Right cardiac atrium (tissue), 5 donors: ENCODE measurements at places on chromosomes 7 and 10.
A peak's percentile ranks its signal among the peaks of the same experiment; 100 is the strongest.

DNA sequence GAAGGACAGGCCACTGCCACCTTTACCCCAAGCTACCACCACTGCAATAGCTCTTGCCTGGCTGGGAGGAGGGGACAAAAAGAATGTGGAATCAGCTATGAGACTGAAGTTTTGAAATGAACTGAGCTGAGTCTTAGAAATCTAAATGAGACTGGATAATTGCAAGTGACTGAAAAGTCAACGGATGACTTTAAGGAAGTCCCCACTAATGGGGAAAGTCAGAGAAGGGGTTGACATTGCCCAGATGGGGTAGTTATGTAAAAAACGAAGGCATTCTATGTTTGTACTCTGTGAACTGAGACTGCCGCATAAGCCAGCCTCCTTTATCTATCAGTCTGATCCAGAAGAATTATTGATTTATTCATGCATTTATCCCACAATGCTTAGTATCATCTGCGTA, 67.2 kb downstream of the RBM20 start:
- DNase-seq = no peak

DNA sequence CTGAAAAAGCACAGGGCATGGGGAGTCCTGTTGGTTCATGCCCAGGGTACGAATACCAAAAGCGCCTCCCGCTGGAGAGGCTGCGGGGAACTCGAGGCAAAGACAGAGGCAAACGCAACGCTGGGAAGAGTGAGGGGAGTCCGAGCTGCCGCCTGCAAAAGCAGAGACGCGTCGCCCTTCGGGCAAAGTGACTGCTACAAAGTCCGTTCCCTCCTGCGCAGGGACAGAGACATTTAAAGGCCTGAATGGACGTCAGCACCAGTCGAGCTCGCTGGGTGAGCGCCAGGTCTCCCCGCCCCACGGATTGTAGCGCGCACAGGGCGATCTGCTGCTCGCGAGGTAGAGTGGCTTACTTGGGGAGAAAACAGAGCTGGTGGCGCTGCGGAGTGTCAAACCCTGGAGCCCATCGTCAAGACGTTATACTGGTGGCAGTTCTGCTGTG, 732.8 kb downstream of the ZWINT start:
- DNase-seq = peak; percentile 60

- no peak for DNase-seq
Observed at GRCh38 chr7:80089366-80089765, 45.3 kb upstream of the GNAI1 start.

GRCh38 chr7:131039836-131040235, 287.8 kb upstream of the MKLN1 start:
- DNase-seq = no peak

GRCh38 chr7:19061331-19061730, 56.1 kb downstream of the TWIST1 start:
- no peak for DNase-seq

GRCh38 chr10:35711615-35712411, 69.7 kb upstream of the FZD8 start:
- DNase-seq = no peak
